Activated naive CD8-positive, alpha-beta T cell treated with anti-CD3 and anti-CD28 coated beads, Interleukin-2, amount 10 ng/mL, durations not matched to agents 7 days and 5 days (primary cell): ENCODE measurements at places on chromosomes 3 and 15. TPM values are rescaled to one million over a fixed set of nuclear protein-coding genes. Genes with fewer than 3 reads are reported as not detected.

ZBTB11 gene
- total RNA-seq: 35.3 TPM

- no peaks in the 10 kb centered on the region for H3K4me1 ChIP-seq
- H3K4me3 ChIP-seq: no peak overlapping the region
- no peak for DNase-seq
- H3K27ac ChIP-seq: no peak overlapping the region
- H3K27me3 ChIP-seq: no peaks in the 10 kb centered on the region
Observed at GRCh38 chr15:70062321-70062956, 35.3 kb downstream of the TLE3 start.

OSTN gene
- total RNA-seq: not detected

GRCh38 chr3:74375653-74376052 lies 238.8 kb downstream of the CNTN3 start:
- no peaks in the 10 kb centered on the region for H3K4me1 ChIP-seq
- no peak overlapping the region for H3K27ac ChIP-seq
- H3K4me3 ChIP-seq: no peak overlapping the region
- no peak for DNase-seq
- no peaks in the 10 kb centered on the region for H3K36me3 ChIP-seq
- no peaks in the 10 kb centered on the region for H3K27me3 ChIP-seq

GOLGA8S gene
- 1.3 TPM for total RNA-seq

STRC gene
- total RNA-seq: 2.6 TPM

DNA sequence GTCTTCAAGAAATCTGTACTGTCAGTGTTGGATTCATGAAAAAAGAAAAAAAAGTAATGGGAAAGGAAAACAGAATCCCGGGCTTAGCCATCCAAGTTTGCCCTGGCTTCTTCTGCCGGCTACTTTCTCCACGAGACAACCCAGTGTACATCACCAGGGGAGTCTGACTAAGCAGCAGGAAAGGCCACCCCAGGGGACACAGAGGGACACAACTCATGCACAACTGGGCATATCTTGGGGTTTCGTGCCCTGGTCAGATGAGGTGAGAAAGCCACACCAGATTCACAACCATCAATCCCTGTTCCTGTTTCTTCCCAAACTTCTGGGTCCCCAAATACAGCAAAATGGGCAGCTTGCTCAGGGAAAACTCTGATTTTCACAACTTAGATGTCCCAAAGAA lies 33.2 kb downstream of the ADAMTS17 start:
- DNase-seq: no peak
- H3K4me1 ChIP-seq: peaks cover 7% of the 10 kb centered on the region
- H3K4me3 ChIP-seq: no peak overlapping the region
- H3K27me3 ChIP-seq: peaks cover 2% of the 10 kb centered on the region
- no peak overlapping the region for H3K27ac ChIP-seq

ELL3 gene
- total RNA-seq: 4.9 TPM

- H3K36me3 ChIP-seq: no peaks in the 10 kb centered on the region
- no peaks in the 10 kb centered on the region for H3K27me3 ChIP-seq
- no peak for DNase-seq
- H3K27ac ChIP-seq: no peak overlapping the region
- no peaks in the 10 kb centered on the region for H3K4me1 ChIP-seq
Observed at GRCh38 chr15:26537663-26538062, 235.2 kb downstream of the GABRB3 start.

- H3K27ac ChIP-seq: no peak overlapping the region
- no peak for DNase-seq
- no peaks in the 10 kb centered on the region for H3K36me3 ChIP-seq
- H3K4me1 ChIP-seq: no peaks in the 10 kb centered on the region
- no peaks in the 10 kb centered on the region for H3K27me3 ChIP-seq
Observed at GRCh38 chr3:192038726-192039125, 577.8 kb downstream of the PYDC2 start.

BBX gene
- total RNA-seq: 55.8 TPM

MUC20 gene
- 3.0 TPM for total RNA-seq

CD96 gene
- 375 TPM for total RNA-seq

DNA sequence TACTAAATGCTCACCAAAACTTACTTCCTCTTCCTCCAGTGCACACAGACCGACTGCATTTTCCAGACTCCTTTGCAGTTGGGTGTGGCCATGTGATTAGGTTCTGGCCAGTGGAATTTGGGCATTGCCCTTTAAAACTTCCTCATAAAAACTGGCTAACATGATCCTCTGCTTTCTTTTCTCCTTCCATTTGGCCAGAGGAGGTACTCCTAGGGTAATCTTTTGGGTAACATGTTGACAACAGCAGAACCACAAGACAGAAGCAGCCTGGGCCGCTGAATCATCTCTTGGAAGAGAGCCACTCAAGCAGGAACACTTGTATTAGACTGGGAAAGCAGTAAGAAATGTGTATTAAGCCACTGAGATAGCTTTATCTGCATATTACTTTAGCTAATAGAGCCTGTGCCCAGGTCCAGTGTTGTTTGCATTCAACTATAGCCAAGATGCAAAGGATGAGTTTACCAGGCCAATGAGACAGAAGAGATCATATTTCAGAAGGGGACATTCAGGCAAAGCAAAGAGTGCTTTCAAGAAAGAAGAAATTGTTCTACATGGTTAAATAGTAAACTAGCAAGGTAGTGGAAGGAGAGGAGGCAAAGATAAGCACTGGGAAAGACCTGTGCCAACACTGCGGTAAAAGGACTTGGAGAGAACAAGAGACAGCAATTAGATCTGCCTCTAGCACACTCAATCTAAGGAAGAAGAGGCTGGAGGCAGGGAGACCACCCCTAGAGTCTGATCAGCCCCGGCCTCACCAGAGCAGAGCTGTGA lies 79.8 kb downstream of the PLCH1 start:
- H3K27ac ChIP-seq: no peak overlapping the region
- no peaks in the 10 kb centered on the region for H3K36me3 ChIP-seq
- no peaks in the 10 kb centered on the region for H3K4me1 ChIP-seq
- peaks cover 16% of the 10 kb centered on the region for H3K27me3 ChIP-seq

CHDH gene
- total RNA-seq: 0.11 TPM

DNA sequence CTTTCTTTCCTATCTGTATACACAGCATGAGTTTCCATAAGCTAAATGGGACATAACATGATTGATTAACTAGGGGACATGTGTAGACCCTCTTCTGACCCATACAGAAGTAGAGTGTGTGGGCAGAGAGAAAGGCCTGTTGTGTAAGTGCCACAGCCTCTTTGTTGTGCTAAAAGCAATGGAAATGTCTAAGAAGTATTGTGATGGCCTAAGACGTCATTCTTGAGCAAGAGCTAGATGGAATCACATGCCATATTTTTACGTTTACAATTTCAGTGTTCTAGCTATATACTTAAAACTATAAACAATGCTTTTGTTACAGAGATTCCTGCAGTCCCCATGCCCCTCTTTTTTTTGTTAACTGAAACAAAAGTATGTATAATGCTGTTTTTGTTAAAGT lies 61.9 kb downstream of the CD47 start:
- H3K4me1 ChIP-seq: peaks cover 6% of the 10 kb centered on the region
- H3K36me3 ChIP-seq: peaks cover 34% of the 10 kb centered on the region
- H3K27ac ChIP-seq: no peak overlapping the region
